ENCODE measurements at places on chromosomes 16 and 17.

- no peak for DNase-seq
These were observed 347.4 kb downstream of the MAF start for GRCh38 chr16:79253100-79253631.

DNA sequence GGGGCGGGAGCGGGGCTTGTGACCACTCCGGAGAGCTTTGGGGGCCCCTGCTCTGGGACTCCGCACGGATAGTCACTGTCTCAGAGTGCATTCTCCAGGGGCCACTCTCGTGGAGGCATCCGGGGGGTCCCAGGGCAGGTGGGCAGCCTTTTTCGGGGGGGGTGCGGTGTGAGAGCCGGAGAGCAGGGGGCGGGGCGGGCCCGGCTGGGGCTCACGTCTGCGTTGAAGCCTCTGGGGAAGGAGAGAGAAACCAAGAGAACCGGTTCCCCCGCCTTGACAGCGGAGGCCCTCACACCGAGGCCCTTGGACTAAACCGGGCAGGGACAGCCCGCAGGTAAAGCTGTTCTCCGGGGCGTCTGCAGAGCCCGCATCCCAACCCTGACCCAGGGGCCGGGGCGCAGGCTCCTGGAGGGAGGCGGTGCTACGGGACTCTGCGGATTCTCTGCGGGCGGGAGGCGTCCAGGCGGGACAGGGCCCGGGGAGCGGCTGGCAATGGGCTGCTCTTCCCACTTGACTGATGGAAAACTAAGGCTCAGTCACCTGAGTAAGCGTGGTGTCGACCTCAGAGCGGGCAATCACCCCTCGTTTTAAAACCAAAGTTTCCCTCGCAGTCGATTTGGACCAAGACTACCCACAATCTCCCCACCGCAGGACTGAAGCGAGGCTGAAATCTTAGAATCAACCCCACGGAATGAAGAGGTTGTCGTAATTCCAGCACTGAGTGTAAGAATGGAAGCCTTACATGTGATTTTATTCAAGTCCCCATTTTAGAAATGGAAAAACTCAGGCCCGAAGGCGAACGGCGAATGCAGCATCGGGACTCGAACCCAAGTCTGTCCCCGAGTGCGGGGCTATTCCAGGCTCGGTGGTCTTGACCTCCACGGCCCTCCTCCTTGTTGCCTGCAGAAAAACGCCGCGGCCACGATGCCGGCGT is 49.6 kb upstream of the AMZ2 start:
- DNase-seq, result no peak

- no peak for DNase-seq
These were observed 2.0 kb downstream of the TMC5 start for GRCh38 chr16:19419698-19420075.

GRCh38 chr17:30336369-30337171 is 2.7 kb upstream of the TMIGD1 start:
- DNase-seq, result no peak

- DNase-seq, result no peak
These were observed 68.3 kb upstream of the BCAR1 start for GRCh38 chr16:75319513-75320411.

- DNase-seq, result no peak
These were observed 92.4 kb downstream of the DNAH9 start for GRCh38 chr17:11690681-11691080.

DNA sequence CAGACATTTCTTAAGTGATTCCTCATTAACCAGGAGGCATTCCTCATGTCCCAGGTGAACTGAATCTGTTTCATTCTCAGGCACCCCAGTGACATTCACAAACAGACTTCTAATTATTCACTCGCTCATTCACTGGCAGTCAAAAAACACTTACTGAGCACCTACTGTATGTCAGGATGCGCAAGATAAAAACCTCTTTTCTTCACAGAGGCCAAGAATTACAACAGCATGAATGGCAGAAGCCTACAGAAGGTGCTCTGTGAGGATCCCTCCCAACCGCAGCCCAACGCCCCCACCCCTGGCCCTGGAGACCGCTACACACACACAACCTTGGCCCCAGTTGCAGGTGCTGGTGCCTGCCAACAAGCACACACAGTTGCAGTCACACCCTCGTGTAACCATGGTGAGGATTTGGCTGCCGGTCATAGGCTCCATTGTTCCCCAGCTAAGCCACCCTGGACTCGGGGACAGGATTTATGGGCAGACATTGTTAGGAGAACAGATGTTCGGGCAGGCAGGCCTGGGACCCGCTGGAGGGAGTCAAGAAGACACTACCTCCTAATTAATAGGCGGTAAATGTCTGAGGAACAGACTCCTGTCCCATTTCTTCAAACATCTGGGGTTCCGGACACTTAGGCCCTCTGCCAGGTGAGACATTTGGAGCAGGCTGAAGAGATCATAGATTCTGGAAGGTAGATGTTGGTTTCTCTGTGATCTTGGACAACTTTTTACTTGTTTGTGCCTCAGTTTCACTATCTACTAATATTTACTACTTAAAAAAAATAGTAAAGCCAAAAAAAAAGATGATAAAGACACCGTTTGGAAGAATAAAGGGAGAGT is 43.2 kb downstream of the CUEDC1 start:
- DNase-seq, result peak; percentile 95

DNA sequence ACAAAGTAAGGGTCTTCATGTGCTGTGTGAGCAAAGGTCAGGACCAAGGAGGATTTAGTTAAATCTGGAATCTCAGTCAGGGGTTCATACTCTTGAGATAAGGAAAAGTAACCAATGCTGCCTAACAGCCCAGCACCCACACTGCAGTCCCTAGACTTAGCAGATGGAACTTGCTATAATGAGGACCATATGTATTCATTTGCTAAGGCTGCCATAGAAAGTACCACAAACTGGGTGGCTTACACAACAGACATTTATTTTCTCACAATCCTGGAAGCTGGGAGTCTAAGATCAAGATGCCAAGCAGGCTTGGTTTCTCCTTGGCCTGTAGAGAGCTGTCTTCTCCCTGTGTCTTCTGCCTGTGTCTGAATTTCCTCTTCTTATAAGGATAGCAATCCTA is 20.8 kb downstream of the ZP2 start:
- no peak for DNase-seq

- no peak for DNase-seq
These were observed 32.9 kb upstream of the NFAT5 start for GRCh38 chr16:69532641-69533455.

- no peak for DNase-seq
These were observed 53.4 kb upstream of the ZKSCAN2 start for GRCh38 chr16:25311039-25311438.

- no peak for DNase-seq
These were observed 9.3 kb upstream of the ADGRG1 start for GRCh38 chr16:57619133-57619605.

DNA sequence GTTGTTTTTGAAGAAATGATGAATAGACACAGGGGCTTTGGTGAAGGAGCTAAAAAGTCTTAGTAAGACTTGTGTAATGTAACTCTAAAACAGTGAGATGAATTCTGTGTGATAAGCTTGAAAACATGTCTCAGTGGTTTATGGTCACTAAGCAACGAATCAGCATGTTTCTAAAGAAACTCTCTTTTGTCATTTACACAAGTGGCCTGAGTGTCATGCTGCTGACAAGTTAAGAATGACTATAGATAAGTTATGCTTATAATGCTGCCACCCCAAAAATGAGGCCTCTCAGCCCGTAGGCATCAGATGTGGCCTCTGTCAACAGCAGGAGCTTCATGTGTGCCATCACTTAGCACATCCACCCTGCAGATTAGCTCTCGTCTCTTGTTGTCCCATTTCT is 8.7 kb downstream of the COX10 start:
- DNase-seq, result no peak

GRCh38 chr16:49148410-49148809 is 133.2 kb downstream of the CBLN1 start:
- no peak for DNase-seq

DNA sequence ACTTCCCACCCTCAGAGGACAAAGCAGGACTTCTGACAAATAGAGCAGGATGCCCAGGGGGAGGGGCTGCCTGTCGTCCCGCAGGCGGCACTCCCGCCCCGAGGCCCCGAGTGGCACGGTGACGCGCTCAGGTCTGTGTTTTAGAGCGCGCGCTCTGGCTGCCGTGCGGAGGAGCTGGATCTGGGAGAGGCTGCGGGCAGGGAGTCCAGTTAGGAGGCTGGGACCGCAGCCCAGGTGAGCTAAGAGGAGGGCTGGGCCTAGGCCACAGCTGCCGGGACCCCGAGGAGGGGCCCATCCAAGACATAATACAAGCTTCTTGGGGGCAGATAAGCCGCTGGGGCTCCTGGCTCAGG is 6.4 kb downstream of the DOC2A start:
- no peak for DNase-seq

DNA sequence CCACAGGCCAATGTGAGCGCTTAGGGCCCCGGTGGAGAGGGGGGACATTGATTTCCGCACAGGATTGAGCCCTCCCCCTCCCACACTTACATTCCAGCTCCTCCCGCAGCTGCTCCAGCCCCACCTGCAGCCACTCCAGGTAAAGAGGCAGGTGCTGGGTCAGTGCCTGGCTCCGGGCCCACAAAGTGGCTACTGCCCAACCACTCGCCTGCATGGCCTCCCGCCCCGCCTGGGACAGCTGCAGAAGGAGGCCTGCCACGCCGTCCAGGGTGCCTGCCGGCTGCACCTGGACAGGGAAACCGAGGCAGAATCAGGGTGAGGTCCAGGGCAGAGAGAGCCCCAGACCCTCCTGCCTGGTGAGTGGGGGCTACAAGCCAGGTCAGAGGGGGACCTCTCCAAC is 46.3 kb downstream of the RMI2 start:
- no peak for DNase-seq

DNA sequence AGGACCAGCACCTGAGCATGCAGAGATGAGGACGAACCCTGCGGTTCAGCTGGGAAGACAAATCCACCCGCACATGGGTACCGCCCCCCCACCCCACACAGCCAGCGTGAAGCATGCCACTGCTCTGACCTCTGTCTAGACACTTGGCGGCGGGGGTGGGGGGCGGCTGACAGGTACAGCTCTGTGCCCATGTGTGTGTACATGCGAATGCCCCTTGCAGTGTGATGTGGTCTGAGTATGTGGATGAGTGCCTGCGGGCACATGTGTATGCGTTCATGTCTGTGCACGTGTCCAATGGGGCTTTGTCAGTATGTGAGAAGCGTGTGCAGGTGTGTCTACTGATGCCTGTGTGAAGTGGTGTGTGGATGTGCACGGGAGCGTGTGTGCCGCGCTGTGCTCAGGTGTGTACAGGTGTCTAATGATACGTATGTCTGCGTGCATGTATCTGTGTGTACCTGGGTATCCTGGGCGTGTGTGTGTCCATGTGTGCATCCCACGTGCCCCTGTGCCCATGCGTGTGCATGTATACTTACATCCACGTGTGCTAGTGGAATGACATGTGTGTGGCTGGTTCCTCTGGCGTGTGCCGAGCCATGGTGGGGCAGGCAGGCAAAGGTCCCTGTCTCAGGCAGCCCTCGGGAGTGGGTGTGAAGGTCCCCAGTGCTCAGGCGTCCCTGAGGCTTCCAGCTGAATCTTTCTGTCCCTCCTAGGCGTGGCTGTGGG is 636 bp upstream of the RAP1GAP2 start:
- DNase-seq, result no peak

DNA sequence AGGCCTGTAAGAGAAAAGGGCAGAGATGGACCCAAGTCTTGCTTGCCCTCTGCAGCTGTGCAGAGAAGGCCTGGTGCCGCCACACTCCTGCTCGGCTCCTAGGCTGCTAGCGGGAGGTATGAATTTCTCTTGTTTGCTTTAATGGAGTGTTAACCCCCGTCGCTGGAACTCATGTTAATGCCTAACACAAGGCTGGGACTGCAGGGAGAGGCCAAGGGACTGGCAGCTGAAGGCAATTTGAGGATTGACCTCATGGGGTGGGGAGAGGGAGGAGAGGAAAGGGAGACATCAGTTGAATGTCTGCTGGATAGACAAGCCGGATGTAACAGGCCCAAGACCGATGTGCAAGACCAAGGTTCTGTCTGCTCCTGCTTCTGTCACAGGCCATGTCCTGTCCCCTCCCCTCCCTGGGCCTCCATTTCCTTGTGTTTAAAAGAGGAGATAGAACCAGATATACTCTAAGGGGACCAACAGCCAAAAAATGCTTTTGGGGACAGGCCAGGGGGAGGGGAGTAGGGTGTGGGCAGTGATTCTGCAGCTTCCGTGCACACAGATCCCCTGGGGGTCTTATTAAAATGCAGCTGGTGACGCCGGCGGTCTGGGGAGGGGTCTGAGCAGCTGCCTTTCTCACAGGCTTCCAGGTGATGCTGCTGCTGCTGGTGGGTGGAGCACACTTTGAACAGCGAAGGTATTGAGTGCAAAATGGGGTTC is 46.7 kb upstream of the TBX2 start:
- DNase-seq, result no peak

- DNase-seq, result no peak
These were observed 92.4 kb downstream of the BRIP1 start for GRCh38 chr17:61770752-61771533.

DNA sequence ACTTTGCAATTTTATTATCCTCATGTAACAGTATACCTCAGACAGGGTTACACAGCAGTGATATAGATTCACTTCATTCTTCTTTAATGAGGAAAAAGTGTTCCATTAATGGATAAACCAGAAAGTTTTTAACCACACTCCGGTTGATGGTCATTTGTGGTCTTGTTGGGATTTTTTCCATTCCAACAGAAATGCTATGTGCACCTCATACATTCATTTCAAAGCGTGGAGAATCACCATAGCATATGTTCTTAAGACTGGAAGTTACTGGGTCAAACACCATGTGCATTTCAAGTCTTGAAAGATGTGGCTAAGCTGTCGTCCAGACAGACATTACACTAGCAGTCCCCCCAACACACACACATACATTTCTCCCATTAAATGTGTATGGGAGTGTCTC is 245.8 kb upstream of the CDH5 start:
- DNase-seq, result no peak

DNA sequence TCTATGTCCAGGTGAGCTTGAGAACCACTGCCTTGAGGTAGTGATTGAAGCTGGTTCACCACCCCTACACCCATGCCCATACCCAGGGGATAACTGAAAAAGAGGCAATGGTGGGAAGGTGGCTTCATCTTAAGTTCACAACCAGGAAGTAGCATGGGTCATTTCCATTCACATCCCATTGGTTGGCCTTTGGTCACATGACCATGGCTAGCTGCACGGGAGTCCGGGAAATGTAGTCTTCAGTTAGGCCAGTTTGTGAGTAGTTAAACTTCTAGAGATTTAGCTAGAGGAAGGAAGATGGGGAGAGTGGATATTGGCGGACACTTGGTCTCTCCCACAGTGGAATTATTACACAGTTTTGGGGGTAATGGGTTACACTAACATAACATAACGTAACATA is 92.9 kb downstream of the RGS9 start:
- DNase-seq, result no peak

DNA sequence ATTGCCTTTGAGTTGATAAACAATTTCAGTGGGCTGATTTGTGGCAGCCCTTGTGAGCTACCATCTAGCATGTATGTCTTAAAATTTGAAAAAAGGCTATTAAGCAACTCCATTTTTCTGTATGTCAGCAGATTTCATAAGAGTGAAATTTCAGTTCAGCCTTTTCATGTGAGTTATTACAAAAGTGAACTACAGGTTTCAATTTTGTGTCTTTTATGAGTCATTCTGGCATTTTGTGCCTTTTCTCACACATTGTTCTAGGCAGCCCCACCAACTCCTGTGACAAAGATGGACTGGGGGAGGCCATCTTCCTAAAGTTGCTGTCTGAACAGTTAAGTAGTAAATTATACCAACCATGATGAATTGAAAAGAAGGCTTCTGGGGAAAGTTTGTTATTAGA is 52.1 kb downstream of the USP10 start:
- no peak for DNase-seq

- no peak for DNase-seq
These were observed 81.0 kb downstream of the RPTOR start for GRCh38 chr17:80625627-80626026.

Measured in substantia nigra (tissue), 51 donors.